ENCODE measurements at places on chromosomes 13 and 19. TPM values are rescaled to one million over a fixed set of nuclear protein-coding genes. Genes with fewer than 3 reads are reported as not detected.

The CASP14 gene
- not detected for polyA plus RNA-seq

The SLC25A41 gene
- not detected for polyA plus RNA-seq

- no peak for DNase-seq
- no peaks in the 10 kb centered on the region for H3K36me3 ChIP-seq
- no peaks in the 10 kb centered on the region for H3K27me3 ChIP-seq
- no peak overlapping the region for H3K27ac ChIP-seq
- no peaks in the 10 kb centered on the region for H3K4me1 ChIP-seq
- no peak overlapping the region for H3K4me3 ChIP-seq
Observed at GRCh38 chr13:50537029-50537428, 306.5 kb downstream of the DLEU7 start.

GRCh38 chr13:111920932-111921705, 145.8 kb upstream of the SOX1 start:
- no peaks in the 10 kb centered on the region for H3K36me3 ChIP-seq
- no peak for DNase-seq
- H3K4me3 ChIP-seq, result no peak overlapping the region
- no peaks in the 10 kb centered on the region for H3K4me1 ChIP-seq
- H3K27ac ChIP-seq, result no peak overlapping the region

DNA sequence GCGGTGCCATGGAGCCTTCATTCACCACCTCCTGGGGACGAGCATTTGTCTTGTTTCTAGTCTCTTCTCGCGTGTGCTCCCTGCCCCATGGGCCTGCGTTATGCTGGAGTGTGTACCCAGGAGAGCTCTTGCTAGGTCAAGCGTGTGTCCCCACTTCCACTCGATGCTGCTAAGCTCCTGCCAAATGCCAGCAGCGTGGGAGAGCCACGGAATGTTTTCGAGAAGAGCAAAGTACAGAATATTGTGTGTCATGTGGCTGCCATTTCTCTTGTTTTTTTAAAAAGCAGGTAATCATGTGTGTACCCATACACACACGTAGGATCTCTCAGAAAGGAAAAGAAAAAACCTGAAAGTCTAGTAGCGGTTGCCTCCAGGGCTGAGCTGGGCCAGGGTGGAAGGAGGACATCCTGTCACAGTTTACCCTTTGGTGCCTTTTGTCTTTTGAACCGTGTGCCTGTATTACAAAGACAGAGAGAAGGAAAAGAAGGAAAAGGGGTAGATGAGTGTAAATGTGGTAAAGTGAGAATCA, 28.6 kb downstream of the PAK4 start:
- no peak overlapping the region for H3K4me3 ChIP-seq
- H3K27ac ChIP-seq, result no peak overlapping the region
- H3K36me3 ChIP-seq, result no peaks in the 10 kb centered on the region
- no peaks in the 10 kb centered on the region for H3K27me3 ChIP-seq
- no peak for DNase-seq
- H3K4me1 ChIP-seq, result no peaks in the 10 kb centered on the region

DNA sequence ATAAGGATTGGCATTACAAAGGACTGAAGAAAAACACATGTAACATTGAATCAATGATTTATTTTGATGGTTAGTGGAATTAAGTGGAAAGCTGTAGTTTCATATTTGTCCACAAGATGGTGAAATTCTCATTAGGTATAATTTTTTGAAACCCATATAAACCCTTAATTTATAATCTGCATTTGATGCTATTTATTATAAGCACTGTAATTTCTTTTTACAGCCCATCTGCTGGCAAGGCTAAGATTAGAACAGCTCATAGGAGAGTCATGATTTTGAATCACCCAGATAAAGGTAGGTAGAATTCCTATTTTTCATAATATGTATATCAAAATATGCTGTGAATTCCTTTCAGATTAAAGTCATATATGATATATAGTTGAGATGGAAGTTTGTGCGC, 62.2 kb downstream of the DNAJC15 start:
- no peaks in the 10 kb centered on the region for H3K4me1 ChIP-seq
- no peak for DNase-seq

Measured in naive thymus-derived CD4-positive, alpha-beta T cell (primary cell).